Activated CD4-positive, alpha-beta T cell treated with anti-CD3 and anti-CD28 coated beads, Interleukin-2, amount 10 ng/mL, durations not matched to agents 24 days and 14 days (primary cell): ENCODE measurements at places on chromosomes 11 and 22. TPM values are rescaled to one million over a fixed set of nuclear protein-coding genes. Genes with fewer than 3 reads are reported as not detected.

- DNase-seq: peak; percentile 85
These were observed 690 bp downstream of the CSNK1E start for GRCh38 chr22:38316364-38317121.

DNA sequence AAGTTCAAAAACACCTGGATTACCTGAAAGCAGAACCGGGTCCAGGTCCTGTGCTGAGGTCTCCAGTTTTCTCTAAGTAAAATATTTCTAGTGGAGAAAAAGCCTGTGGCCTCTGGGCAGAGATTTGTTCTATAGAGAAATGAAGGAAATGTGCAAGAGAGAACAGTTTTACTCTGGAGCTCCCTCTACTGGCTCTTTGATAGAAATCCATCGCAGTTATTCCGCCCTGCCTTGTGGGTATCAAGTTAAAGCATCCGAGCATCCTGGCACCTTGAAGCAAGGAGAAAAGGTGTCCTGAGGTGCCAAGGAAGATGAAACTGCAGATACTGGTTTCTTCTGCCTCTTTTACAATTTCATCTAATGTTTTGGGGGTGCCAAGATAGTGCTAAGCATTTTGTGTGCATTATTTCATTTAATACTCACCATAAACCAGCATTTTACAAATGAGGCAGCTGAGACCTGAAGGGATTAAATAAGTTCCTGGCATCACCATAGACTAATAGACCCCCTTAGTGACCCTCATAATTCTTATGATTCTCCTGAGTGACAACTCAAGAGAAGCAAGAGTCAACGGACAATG lies 113.1 kb upstream of the HSD17B12 start:
- DNase-seq: peak; percentile 65

- peak; percentile 91 for DNase-seq
These were observed 56.8 kb downstream of the PRR5L start for GRCh38 chr11:36352922-36353321.

DNA sequence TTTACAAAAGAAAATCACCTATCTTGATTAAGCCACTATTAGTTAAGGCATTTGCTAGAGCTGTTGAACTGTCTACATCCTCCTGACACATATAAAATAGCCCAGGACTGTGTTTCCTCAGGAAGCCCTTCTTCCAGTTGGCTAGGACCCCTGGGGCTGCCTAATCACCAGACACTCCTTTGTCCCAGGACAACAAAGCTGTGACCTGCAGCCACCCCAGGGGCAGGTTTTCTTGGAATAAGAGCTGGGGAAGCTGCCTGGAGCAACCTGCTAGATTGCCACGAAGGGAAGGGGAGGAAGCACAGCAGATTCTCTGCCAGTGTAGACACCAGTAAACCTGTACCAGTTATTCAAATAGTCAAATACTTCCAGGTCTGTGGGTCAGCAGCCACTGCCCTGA lies 17.6 kb downstream of the CHST1 start:
- DNase-seq: no peak

- no peak for DNase-seq
These were observed 13.1 kb downstream of the MRGPRG start for GRCh38 chr11:3205261-3206155.

DNA sequence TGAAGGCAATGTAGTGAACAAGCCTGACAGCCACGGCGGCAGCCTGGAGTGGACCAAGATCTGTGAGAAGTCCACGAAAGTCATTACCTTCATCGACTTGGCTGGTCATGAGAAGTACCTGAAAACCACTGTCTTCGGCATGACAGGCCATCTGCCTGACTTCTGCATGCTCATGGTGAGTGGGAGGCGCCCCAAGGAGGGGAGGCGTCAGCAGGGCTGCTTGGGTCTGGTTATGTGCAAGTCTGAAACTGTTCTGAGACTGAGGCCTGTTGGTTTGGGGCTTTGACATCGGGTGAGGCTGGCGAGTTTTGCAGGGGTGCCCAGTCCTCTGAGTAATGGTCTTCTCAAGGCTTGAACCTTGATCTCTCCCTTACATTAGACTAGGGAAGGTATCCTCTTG lies 11.1 kb downstream of the GTPBP1 start:
- DNase-seq: no peak

- no peak for DNase-seq
These were observed 32.4 kb upstream of the SCGB1D1 start for GRCh38 chr11:62157603-62158002.

DNA sequence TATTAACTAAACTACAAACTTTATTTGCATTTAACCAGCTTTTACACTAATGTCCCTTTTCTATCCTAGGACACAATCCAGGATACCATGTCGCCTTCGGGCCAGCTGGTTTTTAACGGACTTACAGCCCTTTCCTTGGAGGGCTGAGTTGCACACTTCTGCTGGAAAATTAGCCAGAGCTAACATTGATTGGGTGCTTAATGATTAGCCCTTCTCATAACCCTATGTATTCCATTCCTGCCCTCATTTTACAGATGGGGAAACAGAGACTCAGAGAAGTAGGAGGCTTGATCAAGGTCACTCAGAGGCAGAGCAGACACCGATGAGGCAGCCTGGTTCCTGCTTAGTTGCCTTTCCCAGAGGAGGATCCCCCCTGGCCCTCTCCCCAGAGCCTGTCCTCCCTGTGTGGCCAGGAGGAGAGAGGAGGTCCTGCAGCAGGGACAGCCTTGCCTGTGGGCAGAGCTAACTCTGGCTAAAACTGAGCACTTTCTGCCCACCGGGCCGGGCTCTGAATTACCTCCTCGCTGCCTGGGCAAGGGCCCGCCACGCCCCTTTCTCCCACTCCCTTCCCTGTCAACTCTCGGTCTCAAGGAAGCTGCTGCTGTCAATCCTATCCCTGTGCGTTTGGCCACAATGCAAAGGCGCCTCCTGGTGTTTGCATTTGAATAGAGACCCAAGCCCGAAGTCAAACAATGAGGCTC lies 59.6 kb upstream of the PAX6 start:
- DNase-seq: peak; percentile 65

- no peak for DNase-seq
These were observed 321.9 kb downstream of the MIAT start for GRCh38 chr22:26979294-26979693.

GRCh38 chr11:64720640-64721358 lies 2.2 kb downstream of the NRXN2 start:
- DNase-seq: no peak

- DNase-seq: no peak
These were observed 1.3 kb downstream of the ESAM start for GRCh38 chr11:124760806-124761205.

The C22orf42 gene
- total RNA-seq: not detected in 2 replicates

The MCM5 gene
- 334 and 343 TPM in 2 replicates for total RNA-seq

The SOX10 gene
- not detected in 2 replicates for total RNA-seq

The HPX gene
- not detected in 2 replicates for total RNA-seq

The TUBA8 gene
- 1.2 and 1.7 TPM in 2 replicates for total RNA-seq

The RIC8A gene
- total RNA-seq: 118 and 128 TPM in 2 replicates

The ATG16L2 gene
- 74.1 and 75.8 TPM in 2 replicates for total RNA-seq

The PPARA gene
- 13.0 and 14.4 TPM in 2 replicates for total RNA-seq

The PKNOX2 gene
- total RNA-seq: not detected in 2 replicates
